Ecto neural progenitor cell (in vitro differentiated cells): ENCODE measurements at places on chromosomes 6 and 20.

- DNase-seq = no peak
Measured at GRCh38 chr6:117861545-117861944, 45.5 kb upstream of the SLC35F1 start.

- DNase-seq = no peak
Measured at GRCh38 chr6:110728501-110728900, 86.8 kb downstream of the CDK19 start.

- peak; percentile 36 for DNase-seq
Measured at GRCh38 chr6:166786704-166787293, 159.7 kb upstream of the RPS6KA2 start.

- peak; percentile 66 for DNase-seq
Measured at GRCh38 chr6:27332692-27333641, 20.9 kb upstream of the POM121L2 start.

DNA sequence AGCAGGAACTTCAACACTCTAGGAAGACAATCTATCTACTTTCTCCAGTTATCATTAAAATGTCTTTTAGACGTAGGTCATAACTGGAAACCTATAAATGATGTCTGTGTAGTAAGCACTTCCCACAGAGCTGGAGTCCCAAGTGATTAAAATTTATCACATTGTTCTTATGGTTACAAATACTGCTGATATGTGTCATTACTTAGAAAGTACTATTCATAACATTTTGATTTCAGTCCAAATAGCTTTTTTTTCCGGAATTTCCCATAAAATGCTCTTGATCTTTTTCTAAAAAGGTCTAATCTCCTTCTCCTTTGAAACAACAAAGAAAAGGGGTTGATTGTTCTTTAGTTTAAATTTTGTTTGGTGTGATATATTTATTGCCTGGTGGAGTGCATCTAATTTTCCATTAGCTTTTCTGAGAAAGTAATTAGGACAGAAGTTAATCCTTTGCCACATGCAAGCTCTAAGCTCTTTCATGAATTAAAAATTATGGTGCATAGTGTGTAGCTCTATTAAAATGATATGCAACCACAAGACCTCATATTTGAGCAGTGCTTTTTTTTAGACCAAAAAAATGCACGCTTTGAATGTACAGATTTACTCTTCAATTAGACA lies 132.7 kb upstream of the TCF21 start:
- no peak for DNase-seq

DNA sequence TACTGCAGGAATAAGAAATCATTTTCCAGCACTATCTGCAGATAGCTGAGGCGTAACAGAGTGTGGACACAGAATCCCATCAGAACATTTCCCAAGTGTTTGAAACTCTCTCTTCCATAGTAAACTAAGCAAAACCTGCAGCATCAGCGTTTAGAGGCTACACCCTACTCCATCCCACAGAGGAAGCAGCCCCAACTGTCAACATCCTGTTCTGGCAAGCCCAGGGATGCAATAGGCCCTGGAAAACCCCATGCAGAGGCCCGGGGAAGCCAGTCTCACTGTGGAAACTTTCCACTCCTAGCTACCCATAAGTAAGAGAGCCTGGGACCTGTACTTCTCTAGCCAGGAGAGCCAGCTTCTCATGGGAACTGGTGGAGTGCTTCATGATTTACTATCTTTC lies 129.4 kb downstream of the LY86 start:
- no peak for DNase-seq

DNA sequence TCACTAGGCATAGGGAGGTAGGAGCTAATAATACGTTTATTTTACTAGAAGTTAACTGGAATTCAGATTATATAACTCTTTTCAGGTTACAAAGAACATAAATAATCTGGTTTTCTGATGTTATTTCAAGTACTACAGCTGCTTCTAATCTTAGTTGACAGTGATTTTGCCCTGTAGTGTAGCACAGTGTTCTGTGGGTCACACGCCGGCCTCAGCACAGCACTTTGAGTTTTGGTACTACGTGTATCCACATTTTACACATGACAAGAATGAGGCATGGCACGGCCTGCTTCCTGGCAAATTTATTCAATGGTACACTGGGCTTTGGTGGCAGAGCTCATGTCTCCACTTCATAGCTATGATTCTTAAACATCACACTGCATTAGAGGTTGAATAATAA lies 1.1 kb downstream of the HFE start:
- DNase-seq = no peak

DNA sequence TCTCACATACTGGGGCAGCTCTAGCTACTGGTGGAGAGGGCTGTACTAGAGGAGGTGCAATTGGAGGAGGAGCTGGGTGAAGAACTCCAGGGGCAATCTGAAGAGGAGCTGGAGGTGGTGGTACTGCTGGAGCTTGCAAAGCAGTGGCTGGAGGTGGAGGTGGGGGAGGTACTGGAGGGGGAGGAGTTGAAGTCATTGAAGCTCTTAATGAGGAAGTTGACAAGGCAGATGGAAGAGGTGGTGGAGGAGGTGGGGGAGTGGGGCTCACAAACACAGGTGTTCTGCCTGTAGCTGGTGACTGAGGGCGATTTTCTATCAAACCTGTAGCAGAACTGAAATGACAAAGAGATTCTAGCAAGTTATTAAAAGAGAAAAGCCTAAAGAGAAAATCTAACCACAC lies 77.6 kb downstream of the WASF1 start:
- no peak for DNase-seq

GRCh38 chr20:48195121-48195870 lies 410.0 kb upstream of the SULF2 start:
- DNase-seq = no peak

- DNase-seq = peak; percentile 75
Measured at GRCh38 chr20:38878866-38879265, 47.4 kb upstream of the FAM83D start.

GRCh38 chr20:34849778-34850177 lies 22.9 kb downstream of the GGT7 start:
- no peak for DNase-seq

DNA sequence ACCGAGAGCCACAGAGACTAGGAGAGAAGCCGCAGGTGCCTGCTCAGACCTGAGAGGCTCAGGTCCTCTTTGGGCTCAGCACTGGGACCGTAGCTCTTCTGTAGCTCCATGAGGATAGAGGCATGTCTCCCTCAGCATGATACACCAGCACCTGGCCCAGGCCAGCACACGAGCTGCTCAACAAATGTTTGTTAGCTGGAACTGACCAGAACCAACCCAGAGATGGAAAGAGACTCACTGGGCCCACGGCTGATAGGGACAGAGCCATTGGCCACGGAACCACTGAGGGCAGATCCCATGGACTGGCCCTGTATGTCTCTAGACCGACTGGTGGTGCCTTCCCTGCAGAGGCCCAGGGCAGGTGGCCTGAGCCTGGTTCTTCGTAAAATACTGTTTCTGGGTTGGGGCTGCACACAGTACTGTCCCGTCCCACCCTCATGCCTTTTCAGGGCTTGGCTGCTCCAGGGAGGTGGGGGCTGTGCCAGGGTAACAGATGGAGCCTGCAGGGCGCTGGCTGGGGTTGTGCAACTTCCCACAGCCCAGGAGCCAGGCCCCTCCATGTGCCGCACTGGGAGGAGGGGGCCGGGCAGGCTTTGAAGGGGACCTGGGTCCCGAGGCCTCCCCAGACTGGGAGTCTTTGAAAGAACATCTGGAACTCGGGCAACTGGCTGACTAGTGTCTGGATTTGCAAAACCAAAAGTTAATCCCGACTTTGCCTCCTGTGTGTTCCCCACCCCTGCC lies 5.2 kb downstream of the C20orf204 start:
- no peak for DNase-seq

- DNase-seq = no peak
Measured at GRCh38 chr20:38209736-38210405, 44.8 kb upstream of the TGM2 start.

- DNase-seq = no peak
Measured at GRCh38 chr6:16621002-16621401, 140.3 kb downstream of the ATXN1 start.

DNA sequence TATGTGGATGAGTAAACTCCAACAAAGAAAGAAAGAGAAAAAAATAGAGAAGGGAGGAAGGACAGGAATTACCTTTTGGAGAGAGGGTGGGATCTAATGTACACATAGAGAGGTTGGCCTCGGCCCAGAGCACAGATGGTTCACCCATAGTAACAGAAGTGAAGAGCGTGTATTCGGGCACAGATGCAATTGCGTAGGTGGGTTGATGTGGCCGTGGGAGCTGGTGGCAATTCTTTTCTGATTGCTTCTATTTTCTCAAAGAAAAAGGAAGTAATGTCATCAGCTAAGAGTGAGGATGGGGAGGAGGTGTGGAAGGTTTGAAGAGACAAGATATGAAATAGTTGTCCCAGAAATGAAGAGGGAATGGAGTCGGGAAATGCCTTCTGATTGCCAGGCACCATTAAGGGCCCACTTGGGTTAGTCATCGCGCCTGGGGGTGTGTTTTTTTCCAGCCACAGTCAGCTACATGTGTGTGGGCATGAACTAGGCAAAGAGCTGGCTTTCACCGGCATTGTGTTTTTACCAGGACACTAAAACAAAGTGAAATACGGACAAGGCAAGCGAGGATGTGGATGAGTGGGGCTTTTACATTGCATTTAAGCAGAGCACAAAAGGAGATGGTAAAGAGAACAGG lies 158.7 kb downstream of the SYNE1 start:
- no peak for DNase-seq

DNA sequence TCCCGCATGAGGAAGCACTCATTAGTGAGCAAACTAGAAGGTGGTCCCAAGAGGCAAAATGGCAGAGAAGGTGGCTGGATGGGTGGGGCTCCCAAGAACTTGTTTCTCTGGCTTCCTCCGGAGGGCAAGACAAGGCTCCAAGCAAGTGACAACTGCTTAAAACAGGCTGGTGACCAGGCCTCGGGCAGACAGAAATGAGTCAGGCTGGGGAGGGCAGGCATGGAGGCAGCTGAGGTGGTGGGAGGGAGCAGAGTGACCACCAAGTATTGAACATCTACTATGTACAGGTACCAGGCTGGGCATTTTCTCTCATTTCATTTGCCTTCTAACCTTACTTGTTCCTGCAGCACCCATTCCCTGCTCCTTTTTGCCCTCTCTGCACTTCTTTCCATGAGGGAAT lies 33.4 kb downstream of the TNXB start:
- DNase-seq = no peak

DNA sequence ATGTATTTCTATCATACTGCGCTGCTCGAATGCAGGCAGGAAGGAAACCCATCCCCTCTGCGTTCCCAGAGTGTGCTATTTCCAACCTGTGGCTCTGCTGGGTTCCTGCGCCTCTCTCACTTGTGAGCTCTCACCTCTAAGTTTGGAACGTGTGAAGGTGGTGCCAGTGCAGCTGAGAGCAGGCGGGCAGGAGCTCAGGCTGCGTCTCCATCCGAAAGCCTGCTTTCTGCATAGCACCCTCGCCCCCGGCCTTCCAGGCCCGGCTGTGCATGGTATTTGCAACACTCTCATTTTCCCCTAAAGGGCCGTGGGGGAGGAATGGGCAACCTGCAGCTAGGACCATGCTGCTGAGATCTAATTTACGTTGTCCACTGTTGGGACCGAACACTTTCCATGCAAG lies 288.0 kb upstream of the TSHZ2 start:
- DNase-seq = no peak

- peak; percentile 55 for DNase-seq
Measured at GRCh38 chr6:42404484-42404883, 47.2 kb downstream of the TRERF1 start.

DNA sequence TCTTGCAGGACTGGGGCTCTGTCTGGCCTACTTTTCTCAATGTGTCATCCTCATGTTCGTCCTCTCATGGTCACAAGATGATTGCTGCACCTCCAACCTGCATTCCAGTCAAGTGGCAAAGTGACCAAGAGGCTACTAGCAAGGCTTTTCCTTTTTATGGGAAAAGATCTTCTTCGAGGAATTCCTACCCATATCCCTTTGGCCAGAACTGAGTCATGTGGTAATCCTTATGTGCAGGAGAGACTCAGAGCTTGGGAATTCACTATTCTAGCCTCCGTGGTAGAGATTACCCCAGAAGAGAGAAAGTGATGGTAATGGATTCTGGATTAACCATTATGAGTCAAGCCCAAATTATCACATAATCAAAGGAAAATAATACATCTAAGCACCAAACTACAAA lies 162.7 kb downstream of the KCNQ5 start:
- DNase-seq = no peak

DNA sequence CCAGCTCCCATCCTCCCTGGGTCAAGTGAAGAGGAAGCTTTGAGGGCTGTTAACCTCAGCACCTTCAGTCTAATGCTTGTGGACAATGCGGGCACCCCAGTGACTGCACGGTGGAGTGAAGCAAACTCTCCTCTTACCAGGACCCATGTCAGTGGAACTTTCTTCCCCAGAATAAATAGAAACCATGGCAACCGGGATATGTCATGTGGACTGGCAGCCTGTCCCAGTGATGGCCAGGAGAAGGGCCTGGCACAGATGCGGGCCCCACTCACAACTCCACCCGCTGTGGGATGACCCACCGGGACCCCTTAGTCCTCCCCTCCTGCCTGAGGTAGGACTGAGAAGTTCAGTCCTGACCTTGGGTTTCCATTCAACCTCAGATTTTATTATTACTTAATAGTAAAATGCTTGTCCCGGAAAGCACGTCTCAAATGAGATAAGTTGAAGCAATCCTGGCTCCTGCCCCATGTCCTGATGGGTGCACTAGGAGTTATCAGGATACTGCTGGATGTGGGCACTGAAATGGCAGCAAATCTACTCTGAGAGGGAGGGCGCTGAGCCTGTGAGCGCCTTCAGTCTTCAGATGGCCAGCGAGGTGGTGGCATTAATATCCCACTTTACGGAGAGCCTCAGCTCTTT lies 23.5 kb downstream of the TOX2 start:
- no peak for DNase-seq

DNA sequence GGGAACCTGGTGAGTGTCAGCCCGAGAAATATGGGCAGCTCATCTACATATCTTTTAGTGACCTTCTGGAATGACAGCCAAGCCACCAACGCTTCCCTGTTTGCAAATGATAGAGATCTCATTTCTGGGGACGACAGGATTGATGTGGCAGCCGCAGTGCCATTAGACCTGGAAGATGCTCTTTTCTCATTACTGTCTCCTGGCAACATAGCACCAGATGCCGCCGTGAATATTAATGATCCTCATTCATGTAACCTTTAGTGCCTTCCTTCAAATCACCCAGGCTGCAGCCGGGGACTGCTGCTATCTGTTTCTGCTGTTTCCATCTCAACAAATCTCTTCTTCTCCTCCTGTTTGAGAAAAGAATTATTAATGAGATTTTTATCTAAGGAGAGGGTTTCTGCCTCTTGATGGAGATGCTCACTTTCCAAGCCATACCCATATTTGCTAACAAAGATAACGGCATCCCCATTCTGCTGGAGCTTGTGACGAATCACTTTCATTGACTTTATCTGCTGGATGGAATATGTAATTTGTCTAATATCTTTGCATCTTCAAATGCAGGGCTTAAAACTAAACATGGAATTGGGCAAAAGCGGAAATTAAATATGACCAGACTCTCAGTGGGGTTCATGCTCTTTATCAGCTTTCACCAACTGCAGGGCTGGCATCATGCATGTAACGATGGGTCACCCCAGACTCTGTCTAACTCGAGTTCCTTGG lies 74.8 kb upstream of the KIF16B start:
- no peak for DNase-seq

- DNase-seq = no peak
Measured at GRCh38 chr6:56766806-56767178, 124.1 kb upstream of the DST start.

- no peak for DNase-seq
Measured at GRCh38 chr6:112639391-112639831, 292.3 kb downstream of the RFPL4B start.

- DNase-seq = no peak
Measured at GRCh38 chr20:41245086-41245707, 72.3 kb downstream of the ZHX3 start.

GRCh38 chr20:62370115-62370806 lies 3.1 kb upstream of the LAMA5 start:
- no peak for DNase-seq
